ENCODE measurements at places on chromosomes 2 and 18. TPM values are rescaled to one million over a fixed set of nuclear protein-coding genes. Genes with fewer than 3 reads are reported as not detected.

GRCh38 chr2:106117882-106118684 lies 76.0 kb downstream of the UXS1 start:
- no peak for DNase-seq

DNA sequence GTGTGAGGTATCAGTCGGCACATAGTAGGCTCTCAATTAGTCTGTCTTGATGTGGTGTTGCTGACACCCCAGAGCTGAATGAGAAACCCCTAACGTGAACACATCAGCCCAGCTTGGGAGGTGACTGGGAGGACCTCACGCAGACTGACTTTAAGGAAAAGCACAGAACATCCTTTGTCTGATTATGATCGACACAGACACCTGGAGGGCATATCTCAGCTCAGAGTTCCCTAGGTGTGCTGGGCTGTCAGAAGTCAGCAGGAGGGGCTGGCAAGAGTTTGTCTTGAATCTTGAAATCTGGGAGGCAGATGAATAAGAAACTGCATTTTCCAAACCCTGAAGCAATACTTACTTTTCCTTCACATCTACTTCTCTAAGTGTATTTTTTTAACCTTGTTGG lies 16.8 kb upstream of the MYCN start:
- DNase-seq, result no peak

The SLC11A1 gene
- 1.8 TPM for total RNA-seq

The GAL3ST2 gene
- total RNA-seq, result 70.2 TPM

- no peak for DNase-seq
Observed at GRCh38 chr2:119753930-119754321, 5.8 kb upstream of the PTPN4 start.

The DSG4 gene
- 0.16 TPM for total RNA-seq

The CCBE1 gene
- total RNA-seq, result 0.27 TPM

DNA sequence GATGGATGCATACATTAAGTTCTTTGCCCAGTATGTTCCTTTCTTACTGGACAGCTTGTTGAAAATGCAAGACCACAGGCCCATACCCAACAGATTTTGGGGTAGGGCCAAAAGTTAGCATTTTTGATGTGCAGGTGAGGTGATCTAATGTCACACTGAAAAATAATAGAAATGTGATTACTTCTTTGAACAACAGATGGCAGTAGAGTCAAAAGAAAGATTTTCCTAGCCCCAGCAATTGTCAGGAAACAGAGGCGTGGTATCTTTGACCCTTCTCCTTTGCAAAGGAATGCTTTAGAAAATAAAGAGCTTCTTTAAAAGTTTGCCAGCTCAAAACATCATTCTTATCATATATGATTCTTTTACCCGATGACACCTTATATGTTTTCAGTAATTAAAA lies 343.6 kb upstream of the SYT4 start:
- DNase-seq, result no peak

GRCh38 chr2:209114588-209115240 lies 309.1 kb upstream of the MAP2 start:
- DNase-seq, result no peak

The PDE1A gene
- total RNA-seq, result 1.7 TPM

DNA sequence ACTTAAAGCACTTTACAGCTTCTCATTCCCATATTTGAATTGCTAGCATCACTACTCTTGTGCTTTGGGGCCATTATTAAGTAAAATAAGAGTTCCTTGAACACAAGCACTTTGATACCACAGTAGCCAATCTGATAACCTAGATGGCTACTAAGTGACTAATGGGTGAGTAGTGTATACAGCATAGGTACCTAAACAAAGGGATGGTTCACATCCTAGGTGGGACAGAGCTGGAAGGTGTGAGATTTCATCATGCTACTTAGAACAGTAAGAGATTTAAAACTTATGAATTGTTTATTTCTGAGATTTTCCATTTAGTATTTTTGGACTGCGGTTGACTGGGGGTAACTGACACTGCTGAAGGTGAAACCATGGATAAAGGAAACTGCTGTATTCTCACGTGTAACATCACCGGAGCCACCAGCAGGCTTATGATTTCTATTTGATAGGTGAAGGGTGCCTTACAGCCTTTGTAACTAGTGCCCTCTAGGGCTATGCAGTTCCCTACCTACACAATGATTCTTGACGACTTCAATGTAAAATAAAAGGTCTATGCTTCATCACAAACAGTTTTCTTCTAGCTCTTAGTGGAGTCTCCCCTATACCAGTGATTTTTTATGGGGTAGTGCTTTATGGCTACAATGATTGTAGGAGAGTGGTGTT lies 22.1 kb upstream of the CRIM1 start:
- no peak for DNase-seq

- peak; percentile 70 for DNase-seq
Observed at GRCh38 chr18:26547646-26548414, 523 bp downstream of the KCTD1 start.

The MFSD6 gene
- 83.3 TPM for total RNA-seq

GRCh38 chr2:81598453-81598852 lies 1293.9 kb upstream of the LRRTM1 start:
- no peak for DNase-seq

- DNase-seq, result no peak
Observed at GRCh38 chr18:34933909-34934661, 107.1 kb upstream of the MAPRE2 start.

DNA sequence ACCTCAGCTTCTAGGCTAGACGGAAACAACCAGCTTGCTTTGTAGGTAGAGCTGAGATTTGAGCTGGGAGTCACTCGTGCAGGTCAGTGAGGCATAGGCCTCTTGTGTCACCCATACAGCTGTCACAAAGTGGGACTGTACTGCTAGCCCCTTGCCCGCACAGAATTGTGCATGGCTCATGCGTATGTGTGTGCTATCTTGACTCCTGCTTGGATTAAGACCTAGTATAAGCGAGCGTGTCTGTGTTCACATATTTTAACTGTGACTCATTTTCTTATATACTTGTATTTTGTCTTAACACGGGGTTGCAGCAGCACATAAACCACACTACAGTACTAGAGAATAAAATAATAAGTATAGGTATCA lies 20.1 kb downstream of the CEP68 start:
- DNase-seq, result no peak

GRCh38 chr2:10016802-10017258 lies 26.5 kb upstream of the KLF11 start:
- DNase-seq, result no peak

The ALPG gene
- 3.3 TPM for total RNA-seq

The ZNF892 gene
- total RNA-seq, result 2.6 TPM

The ELOA2 gene
- not detected for total RNA-seq

- DNase-seq, result no peak
Observed at GRCh38 chr2:44314362-44314761, 39.1 kb downstream of the SLC3A1 start.

The CPO gene
- total RNA-seq, result not detected

DNA sequence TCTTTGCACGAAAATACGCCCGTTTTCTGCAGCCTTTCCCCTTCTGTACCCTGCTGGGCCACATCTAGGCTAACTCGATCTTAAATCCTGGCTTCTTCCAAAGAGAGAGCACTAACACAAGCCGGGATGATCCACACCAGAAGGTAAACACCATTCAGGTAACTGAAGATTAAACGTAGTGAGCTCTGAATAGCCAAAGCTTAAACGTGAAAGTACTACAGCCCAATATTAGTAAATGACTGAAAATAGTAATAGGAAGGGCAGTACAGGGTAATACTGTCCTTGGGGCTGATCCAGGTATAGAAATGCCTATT lies 422 bp upstream of the MRPL53 start:
- DNase-seq, result no peak

DNA sequence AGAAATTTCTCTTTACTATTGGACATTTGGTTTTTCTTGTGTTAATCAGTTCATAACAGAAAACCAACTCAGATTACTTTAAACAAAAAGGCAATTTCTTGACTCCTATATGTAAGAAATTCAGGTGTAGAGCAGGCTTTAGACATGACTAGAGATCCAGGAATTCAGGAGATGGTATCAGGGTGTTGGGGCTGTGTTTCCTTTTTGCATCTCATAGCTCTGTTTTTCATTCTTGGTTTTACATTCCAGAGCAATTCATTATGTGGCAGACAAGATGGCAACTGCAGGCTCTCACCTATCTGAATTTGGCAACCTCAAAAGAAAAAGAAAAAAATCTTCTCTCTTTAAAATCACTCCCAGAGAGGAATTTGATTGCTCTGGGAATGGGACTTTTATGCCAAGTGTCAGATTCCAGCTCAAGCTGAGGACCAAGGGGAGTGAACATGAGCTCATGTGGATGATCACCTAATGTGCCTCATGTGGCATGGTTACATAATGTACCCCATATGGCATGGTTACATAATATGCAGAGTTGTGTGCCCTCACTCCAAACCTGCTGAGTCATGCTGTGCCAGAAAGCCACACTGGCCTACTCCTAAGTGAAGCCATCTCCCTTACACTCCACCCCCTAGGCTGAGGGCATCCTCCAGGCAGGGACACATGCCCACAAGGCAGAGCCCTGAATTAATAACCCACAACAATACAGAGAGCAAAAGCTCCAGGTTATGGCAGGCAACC lies 282.7 kb downstream of the MBD2 start:
- DNase-seq, result no peak

GRCh38 chr18:39326772-39327171 lies 1761.2 kb upstream of the CELF4 start:
- DNase-seq, result no peak
